Activated CD4-positive, CD25-positive, alpha-beta regulatory T cell treated with anti-CD3 and anti-CD28 coated beads, Interleukin-2, amount 50 U/mL, for 24 hours (primary cell): ENCODE measurements at places on chromosomes 7 and 10.

DNA sequence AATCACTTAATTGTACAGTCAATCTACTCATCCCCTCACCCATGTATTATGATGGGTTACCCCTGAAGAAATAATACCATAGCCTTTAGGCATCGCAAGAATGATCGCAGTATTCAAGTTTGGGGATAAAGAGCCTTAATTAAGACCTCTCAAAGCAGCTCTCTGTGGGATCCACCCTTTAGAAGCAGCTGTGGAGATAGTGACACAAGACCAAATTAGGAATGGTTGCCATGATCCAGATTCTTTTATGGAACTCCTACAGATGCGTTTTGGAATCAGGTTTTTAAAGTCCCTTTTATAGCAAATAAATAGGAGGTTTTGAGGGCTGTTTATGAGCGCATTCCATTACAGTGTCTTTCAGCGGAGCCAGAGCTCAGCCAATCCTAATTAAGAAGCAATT lies 12.2 kb downstream of the TES start:
- no peak for ATAC-seq

- ATAC-seq = no peak
These were observed 48.7 kb downstream of the IMMP2L start for GRCh38 chr7:111513566-111513965.

DNA sequence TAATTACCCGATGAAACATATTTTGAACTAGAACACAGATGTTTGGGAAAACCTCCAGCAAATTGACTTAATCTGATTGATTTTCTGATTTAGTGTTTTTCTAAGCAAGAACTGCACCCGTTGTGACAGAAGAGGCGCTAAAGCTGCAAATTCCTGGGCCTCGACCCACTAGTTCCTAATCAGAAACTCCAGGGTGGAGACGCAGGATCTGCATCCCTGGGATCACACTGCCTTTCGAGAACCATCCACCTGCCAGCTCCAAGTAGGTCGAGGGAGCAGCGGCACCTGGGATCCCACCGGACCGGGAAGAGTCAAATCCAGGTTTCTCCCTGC lies 136.8 kb upstream of the CDCA7L start:
- no peak for ATAC-seq

DNA sequence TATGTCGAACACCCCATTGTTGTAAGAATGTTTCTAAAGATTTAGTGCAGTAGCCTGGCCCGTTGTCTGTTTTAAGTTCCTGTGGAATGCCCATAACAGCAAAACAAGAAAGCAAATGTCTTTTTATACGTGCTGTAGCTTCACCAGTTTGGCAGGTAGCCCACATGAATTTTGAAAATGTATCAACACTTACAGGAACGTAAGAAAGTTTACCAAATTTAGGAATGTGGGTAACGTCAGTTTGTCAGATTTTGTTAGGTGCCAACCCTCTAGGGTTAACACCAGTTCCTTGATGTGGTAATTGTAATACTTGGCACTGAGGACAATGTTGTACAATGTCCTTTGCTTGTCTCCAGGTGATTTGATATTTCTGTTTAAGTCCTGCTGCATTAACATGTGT lies 3.2 kb upstream of the GIMAP4 start:
- no peak for ATAC-seq

GRCh38 chr7:43037531-43037930 lies 74.9 kb upstream of the HECW1 start:
- no peak for ATAC-seq

DNA sequence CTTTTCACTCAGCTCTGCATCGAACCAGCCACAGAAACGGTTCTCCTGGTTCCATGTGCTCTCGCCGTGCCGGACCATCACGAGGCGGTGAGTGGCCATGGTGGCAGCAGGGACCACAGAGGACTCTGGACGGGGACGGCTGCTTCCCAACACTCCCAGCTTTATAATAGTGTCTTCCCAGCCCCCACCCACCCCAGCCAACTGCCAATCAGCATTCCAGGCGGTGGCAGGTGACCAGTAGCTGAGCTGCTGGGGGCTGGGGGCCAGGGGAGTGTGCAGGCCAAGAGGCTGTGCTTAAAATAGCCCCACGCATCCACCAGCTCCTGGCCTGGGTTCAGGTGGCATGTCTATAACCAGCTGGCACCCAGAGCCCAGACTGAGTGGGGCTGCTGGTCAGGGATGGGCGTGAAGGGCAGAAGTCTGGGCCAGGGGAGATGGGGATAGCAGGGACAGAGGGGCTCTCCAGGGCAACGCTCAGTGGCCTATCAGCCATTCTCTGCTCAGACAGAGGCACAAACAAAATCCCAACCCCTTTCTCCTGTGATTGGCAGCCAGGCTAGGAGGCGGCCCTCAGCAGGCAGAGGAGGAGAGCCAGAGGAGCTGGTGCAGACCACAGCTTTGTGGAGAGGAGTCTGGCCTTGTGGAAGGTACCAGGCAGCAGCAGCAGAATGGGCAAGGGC lies at the start of gene PGAM2:
TSS of gene PGAM2 (minus strand) at position 137 of the 680 bp plus-strand sequence. CDS start at position 99, 38 bp downstream.
- ATAC-seq = peak; percentile 15

DNA sequence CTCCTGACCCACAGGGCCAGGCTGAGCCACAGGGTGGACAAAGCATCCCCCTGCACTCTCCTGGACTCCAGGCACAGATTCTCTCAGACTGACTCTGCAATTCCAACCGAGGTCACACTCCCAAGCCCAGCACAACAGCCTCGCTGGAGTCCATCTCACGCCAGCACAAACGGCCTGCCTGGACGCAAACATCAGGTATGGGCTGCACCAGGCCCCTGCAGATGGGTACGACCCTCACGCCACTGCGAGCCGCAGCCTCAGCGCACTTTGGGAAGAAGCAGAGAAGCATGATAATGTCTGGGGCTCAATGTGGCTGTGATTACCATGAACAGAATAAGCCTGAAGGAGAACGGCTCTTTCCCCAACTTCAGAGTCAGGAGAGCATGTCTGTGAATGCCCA lies 66.4 kb upstream of the CFAP46 start:
- no peak for ATAC-seq

DNA sequence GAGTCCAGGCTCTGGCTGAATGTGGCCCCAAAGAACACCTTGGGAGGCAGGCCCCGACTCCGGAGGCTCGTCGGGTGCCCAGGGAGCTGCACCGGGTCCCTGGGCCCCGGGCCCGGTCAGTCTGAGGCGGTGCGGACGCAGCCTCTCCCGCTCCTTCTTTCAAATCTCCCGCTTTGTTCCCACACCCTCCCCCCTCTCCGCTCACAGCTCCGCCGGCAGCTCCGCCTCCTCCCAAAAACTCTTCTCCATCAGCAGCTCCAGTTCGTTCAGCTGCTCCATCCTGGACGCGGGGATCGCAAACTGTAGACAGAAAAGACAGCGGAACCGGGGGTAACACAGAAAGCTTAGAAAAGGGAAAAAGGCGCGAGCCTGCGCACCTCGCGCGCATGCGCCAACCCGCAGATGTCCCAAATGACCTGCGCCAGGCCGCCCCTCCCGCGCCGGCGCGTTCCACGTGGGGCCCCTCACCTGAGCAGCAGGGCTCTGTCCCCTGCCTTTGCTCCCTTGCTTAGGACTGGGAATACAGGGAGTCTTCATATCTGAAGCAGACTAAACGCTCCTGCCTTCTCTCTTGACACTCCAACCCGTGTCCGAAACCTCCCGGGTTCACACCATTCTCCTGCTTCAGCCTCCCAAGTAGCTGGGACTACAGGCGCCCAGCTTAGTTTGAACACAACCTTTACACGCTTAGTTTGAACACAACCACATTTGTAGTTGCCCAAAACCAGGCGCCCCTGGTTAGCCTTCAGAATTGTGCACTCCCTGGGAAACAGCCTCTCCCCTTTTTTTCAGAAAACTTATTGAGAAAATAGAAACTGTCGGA lies at the start of gene DNA2:
TSS of gene DNA2 (minus strand) at position 388 of the 823 bp plus-strand sequence. CDS start at position 279, 109 bp downstream.
- peak; percentile 83 for ATAC-seq

DNA sequence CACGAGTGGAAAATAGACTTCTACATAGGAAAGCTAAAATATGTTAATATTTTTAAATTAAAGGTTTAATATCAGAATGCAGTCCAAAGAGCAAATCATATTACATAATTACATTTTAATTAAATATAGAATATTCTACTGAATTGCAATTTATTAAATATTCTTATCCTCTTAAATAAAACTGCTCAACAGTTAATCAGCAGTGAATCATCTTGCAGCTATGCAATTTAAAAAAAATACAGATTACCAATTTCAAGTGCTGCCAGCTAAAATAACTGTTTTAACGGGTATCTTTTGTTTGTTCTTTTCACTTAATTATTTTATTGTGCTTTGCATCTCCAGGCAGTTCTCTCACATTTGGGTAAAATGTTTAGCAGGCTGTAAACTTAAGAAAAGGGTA lies 82.2 kb downstream of the ZNRF2 start:
- no peak for ATAC-seq

DNA sequence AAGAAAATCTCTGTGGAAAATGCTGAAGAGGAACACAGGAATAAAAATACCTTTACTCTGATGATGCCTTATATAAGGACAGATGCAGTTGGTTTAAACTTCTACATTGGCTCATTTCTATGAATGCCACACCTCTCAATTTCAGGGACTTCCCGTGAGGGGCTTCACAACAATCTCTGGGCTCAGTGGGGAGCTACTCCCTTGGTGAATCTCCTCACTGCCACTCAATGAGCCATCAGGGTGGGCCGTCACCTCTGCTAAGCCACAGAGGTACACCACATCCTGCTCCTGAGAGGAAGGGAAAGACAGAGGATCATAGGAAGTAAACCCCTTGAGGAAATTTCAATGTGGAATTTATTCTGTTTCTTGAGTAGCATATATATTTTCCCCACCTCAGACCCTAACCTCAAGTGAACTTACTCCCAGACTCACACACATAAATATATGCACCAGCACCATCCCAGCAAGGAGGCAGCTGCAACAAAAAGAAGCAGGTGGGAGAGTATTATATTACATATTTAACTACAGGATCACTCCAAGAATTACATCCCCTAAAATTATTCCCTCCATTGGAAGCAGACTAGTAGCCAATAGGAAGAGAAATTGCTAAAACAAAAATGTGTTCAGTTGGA lies 63.3 kb upstream of the PRSS1 start:
- no peak for ATAC-seq

GRCh38 chr7:37823557-37823956 lies 24.8 kb upstream of the NME8 start:
- ATAC-seq = no peak

DNA sequence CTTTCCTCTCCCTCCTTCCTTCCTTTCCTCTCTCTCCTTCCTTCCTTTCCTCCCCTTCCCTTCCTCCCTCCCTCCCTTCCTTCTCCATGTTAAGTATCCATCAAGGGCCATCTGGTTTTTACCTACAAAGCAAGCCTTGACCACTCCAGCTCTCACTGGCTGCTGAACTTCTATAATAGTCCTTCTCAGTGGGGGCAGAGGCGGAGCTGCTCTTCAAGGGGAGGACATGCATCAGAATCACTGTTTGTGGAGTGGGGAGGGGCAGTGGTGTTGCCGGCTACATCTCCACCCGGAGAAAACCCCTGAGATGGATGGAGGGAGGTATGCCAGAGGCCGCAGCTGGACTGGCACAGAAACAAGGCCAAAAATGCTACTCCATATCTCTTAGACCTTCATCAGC lies 25.9 kb downstream of the LAMB1 start:
- ATAC-seq = no peak

DNA sequence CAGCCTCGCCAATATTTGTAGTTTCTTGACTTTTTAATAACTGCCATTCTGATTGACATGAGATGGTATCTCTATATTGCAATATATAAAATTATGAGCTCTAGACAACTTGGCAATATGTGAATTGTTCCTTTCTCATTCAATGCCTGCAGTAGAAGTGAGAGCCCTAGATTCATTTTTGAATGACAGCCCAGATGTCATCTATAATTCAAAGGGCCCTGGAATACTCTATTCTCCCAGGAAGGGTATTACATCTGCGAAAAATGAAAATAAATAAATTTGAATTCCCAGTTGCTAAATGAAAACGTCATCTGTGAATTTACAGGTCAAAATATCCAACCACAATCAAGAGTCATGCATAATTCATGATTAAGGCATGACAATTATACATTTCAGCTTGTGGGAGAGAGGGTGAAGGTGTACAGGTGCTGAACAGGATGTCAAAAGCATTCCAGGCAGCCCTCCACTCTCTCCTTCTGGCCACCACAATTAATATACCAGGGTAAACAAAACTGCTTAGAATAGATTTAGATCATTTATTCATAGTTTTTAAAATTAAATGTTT lies 1147.3 kb downstream of the XPNPEP1 start:
- no peak for ATAC-seq

GRCh38 chr10:91090761-91091529 lies 129.5 kb upstream of the PCGF5 start:
- ATAC-seq = no peak

GRCh38 chr10:13016426-13016825 lies 14.9 kb upstream of the CCDC3 start:
- ATAC-seq = no peak

DNA sequence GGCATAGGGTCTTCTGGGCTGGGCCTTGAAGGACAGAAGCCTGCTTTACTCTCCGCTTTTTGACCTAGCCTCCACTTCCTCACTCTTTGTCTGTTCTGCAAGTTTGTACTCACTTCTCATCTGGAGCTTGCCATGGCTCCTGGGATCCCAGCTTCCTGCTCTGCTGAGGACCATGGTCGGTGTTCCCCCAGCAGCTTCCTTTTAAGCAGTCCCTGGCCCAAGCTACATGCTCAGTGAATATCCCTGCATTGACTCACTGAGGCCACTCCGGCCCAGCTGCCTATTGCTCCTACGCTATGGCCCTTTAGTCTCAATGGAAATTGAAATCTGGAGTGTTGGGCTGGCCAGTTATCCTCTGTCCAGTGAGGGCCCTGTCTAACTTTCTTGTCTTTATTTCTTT lies 427.7 kb downstream of the RPS24 start:
- ATAC-seq = no peak

GRCh38 chr10:93406364-93407145 lies 75.6 kb downstream of the MYOF start:
- no peak for ATAC-seq

DNA sequence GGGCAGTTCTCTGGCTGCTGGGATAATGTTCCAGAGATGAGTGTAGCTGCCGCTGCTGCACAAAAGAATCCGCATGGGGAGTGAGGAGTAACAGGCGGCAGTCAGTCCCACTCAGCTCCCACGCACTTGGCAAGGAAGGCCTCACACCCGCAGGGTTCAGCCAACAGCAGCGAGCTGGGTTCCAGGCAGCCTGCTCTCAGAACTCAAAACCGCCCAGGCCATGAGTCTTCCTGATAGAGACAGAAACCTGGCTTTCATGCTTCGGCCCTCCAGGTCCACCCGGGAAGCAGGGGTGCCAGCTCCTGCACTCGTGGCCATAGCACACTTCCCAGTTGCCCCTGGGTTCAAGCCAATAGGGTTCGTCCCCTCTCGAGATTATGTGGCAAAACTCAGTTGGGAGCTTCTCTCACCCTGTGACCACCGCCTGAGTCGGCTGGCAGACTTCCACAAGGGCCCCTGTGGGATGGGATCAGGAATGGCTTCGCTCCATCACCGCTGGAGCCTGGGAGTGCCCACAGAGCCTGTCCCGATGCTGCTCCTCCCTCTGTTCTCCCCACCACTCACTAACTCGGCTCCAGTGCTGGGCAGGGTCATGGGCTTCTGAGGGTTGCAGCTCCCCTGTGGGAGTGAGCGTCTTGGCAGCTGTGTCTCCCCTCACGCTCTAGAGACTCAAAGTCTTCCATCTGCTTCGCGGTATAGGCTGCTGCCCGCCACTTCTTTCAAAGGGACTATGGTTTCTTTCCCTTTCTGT lies 20.6 kb downstream of the CLRN3 start:
- ATAC-seq = no peak

GRCh38 chr10:70784471-70784870 lies 706 bp downstream of the TBATA start:
- ATAC-seq = no peak

- no peak for ATAC-seq
These were observed 199.2 kb downstream of the ADARB2 start for GRCh38 chr10:1538121-1538520.
